Frontal cortex (tissue), 4 donors: ENCODE measurements at places on chromosomes 12 and 14.

GRCh38 chr12:89706986-89707702 is 1.5 kb downstream of the ATP2B1 start:
- peak; percentile 29 for DNase-seq

DNA sequence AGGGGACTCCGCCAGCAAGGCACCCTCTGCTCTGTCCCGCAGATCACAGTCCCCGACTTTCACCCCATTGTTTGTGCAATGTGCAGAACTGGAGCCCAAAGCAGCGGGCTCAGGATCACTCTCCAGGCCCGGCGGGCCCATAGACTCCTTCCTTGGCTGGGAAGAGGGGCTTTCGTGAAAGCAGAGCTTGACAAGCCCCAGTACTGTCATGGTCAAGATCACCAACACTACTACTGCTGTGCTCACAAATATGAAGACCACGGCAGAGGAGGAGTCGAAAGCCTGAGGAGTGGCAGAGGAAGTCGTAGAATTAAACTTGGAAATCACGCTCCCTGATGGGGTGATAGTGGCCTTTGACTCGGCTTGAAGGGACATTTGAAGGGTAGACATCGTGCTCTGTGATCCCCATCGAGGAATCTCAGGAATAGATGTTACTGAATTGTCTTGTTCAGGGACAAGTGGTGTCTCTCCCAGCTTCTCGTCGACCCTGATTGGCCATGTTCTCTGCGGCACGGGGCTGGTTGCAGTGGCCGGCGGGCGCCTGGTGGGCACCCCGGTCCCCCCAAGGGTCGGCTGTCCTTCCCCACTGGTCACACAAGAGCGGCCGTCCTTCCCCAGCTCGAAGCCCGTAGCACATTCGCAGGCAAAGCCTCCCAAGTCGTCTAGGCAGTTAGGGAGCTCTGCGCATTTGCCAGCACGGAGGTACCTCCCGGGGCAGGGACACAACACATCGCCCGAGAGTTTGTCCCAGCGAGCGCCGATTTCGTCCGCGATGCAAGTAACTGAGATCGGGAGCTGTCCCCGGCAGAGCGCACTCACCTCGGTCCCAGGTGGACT is 1.1 kb downstream of the CLEC14A start:
- DNase-seq: no peak

DNA sequence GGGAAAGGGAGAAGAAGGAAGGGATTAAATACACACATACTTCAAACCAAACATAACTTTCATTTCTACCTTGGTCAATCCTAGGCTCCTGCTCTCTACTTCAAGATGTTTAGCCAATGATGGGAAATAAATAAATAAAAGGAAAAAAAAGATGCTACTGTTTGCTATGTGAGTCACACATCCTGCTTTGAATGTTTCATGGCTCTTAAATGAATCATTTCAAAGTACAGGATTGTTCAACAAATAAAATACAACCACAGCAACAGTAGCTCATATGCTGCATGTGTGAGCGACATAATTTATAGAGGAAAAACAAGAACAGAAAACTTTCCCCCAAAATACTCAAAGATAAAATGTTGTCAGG is 54.3 kb upstream of the NPFF start:
- DNase-seq: no peak

DNA sequence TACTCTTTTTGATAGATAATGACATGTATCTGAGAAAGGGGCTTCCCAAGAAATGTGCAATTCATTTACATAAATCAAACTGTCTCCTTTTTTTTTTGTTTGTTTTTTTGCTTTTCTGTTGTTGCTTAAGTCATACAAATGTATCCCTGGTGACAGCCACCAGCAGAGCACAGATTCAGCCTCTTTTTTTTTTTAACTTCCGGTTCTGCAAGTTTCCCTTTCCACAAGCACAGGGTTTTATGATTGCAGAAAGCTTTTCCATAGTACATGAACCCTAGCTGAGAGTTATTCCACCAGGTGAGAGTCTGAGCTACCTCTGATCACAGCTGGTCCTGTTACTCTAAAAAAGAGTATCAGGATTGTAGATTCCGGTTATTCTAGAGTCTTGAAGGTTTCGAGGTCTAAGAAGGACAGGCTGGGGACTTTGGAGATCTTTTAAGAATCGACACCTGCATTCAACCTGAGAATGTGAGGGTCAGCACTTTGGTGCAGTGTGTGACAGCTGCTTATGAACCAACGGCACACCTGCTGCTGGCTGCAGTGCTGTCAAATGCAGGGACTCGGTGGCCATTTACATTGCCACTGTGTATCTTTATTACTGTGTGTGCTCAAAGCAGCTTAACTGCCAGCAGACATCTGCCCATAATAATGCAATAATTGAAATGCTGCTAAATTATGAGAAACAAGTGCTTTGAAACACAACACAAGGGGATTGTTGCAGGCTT is 551.7 kb downstream of the NRXN3 start:
- no peak for DNase-seq

GRCh38 chr12:33581613-33582122 is 142.0 kb upstream of the SYT10 start:
- no peak for DNase-seq

GRCh38 chr14:73833530-73834260 is 17.9 kb upstream of the PTGR2 start:
- no peak for DNase-seq

DNA sequence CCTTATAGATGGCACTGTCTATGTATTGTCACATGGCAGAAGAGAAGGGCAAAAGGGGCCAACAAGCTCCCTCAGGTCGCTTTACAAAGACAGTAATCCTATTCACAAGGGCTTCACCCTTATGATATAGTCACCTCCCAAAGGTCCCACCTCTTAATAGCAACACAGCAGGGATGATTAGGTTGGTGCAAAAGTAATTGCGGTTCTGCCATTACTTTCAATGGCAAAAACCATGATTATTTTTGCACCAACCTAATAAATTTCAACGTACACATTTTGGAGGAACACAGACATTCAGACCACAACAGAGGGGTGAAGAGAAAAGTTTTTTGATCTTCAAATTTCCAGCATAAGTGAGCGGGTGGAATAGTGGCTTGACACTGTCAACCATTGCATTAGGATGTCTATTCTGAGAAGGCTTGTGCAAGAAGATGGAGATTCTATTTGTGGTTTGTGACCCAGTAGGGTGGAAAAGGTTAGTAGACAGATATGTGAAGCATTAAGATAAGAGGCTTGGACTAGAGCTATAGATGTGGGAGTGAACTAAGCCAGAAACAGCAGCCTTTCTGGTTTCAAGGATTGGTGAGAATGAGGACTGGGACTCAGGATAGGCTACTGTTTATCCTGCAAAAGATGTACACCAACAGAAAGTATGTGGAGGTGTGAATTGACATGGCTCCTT is 75.5 kb upstream of the CPSF6 start:
- no peak for DNase-seq

DNA sequence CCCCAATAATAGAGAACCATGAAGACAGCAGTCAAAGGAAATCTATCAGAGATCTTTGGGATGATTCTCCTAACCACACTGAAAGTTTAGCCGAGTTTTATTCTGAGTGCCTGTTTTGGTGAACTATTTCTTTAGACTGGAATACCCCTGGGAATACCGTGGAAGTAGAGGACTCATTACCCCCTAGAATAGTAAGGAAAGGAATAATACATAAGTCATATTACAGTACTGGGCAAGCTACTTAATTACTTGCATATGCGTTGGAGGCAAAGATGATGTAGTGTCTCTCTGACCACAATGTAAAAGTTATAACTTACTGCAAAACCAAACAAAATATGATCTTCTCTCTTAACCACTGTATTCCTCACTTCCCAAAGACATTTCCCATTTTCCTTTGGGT is 25.5 kb downstream of the ZC2HC1C start:
- no peak for DNase-seq

DNA sequence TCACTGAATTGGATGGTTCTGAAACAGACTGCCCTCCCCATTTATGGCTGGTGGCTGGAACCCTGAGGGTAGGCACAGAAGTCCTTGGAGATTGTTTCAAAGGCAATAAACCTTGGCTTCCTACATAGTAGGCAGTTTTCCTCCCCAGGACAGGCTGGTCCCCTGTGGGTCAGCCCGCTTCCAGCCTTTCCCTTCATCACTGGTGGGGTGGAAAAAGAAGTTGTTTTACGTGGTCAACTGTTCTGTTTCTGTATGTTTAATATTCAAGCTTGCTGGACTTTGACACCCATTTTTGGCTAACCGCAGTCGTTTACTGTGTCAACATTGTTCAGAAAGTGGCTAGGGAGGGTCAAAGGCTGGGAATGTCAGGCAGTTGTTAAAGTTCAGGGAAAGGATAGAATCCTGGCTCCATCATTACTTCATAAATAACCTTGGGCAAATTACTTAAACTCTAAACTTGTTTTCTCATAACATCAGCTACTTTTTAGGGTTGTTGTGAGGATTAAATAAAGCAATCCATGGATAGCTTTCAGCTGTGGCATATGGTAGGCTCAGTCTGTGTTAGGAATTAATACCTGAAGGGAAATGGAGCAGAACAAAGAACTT is 2.4 kb downstream of the KLHDC2 start:
- DNase-seq: no peak

DNA sequence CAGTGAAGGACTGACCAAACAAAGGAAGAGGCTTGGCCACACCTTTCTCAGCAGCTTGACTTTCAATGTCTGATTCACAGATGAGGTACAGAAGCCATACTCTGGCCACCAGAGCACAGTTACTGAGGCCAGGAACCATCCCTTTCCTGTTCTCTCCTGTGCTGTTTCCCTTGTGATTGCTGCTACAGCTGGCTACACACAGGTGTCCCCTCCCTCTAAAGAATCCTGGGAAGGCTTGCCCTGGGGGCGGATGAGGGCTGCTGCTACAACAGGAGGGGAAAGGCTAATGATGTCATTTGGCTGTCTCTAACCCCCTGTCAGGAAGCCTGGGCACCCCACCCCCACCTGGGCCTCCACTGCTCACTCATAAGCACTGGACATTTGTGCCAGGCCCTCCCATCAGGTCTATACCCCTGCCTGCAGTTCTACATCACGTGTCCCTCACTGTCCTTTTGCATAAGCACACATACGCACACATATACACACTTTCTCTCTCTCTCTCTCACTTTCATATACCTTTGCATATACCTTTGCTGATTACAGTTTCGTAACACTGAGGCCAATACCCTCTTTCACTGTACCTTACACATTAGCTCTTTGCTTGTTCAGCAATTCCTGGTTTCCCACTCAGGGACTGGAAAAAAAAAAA is 41.4 kb downstream of the PRPF40B start:
- no peak for DNase-seq

GRCh38 chr12:59365133-59365532 is 230.7 kb upstream of the SLC16A7 start:
- DNase-seq: no peak

GRCh38 chr12:20620261-20620660 is 74.9 kb upstream of the SLCO1C1 start:
- DNase-seq: no peak

DNA sequence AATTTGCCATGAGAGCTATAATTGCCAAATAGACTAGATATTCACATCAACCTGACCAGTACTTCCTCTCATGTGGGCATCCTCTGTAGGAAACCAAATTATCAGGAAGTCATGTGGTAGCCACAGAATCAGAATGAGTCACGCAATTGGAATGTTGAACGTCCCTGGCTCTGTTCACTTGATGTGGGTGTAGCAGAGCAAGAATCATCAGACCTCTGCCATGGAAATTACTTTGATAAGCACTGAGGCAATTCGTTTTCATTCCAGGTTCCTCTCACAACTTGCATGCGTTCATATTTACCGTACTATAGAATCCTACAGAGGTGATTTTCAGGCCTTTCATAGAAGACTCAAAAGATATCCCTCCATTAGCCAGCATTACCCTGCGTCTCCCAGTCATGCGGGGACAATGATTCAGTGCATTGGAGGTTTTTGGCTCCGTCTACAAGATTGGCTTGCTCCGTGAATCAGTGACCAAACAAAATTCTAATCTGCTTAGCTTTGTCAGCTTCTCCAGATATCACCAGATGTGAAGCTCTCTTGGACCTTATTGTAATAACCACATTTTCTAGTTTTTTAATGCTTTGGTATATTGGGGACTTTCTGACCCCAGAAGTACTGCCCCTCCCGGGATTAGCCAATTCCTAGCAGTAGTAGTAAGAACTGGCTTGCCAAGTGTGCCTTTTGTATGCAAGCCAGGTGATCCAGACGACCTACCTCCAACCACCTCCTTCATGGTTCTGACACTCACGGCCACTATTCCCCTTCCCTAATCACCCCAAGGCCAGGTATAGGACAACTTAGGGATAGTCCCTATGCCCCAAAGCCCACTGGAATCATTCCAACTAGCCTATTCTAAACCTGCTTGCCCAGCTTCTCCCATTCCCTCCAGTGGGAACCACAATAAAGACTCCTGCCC is 133.4 kb downstream of the KICS2 start:
- no peak for DNase-seq

DNA sequence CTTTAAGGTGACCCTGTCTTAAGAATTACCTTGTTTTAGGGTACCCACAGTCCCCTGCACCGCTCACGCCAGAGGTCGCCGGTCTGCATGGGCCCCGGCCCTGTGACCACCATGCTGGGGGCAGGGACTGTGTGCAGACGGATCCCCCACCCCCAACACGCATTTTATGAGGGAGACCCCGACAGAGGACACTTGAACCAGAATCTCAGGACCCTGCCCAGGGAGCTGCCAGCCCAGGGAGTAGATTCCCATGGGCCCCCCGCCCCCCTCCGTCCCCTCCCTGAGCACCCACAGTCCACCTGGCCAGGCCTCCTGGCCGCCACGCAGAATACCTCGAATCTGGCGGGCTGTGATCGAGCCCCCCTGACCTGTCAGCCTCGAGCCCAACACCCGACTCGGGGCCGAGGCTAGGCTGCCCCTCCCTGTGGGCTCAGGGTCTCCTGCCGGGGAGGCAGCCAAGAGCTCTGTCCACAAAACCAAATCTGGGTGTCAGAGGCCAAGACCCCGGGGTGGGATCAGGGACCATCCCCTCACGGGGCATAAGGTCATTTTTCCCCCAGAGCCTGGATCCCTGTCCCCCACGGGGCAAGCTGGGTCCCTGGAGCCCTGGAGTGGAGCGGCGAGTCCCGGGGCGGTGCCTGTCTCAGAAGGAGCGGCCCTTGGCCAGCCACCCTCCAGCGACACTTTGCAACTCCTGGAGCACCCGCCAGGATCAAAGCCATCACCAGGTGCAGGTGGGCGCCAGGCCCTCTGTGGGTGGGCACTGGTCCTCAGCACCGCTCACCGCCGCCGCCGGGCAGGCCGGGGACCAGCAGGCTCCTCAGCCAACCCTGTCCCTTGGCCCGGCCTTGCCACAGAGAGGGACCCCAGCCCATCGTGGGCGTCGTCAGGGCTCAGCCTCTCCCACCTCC is 155.8 kb upstream of the PKP2 start:
- DNase-seq: no peak

DNA sequence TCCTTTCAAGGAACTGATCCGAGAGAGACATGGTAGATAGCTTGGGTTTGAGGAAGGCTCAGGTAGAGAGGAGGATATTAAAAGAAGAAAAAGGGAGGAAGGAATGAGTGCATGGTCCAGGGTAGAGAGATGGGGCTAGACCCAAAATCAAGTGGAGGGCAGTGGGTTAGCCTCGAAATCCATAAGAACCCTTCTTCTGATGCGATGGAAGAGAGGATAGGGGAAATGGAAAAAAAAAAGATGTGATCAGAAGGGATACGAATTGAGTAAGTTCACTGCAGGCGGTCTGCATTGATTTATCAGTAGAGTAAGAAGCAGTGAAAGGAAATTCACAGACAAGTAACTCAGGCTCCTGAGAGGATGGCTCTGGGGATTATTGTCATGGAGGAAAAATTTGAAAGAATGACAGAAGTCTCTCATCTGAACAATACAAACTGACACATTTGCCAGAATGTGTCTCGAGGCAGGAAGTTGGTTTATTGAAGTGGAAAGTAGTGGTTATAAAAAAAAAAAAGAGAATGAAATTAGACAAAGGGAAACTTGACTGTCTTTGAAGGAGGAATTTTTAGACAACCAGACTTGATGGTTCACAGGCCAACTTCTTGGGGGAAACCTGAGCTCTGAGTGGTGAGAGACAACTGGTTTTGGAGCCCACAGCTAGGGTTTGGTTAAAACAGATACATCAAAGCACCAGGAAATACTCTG is 10.2 kb downstream of the PPFIBP1 start:
- DNase-seq: no peak
